Lung (tissue), 17 donors: ENCODE measurements at places on chromosomes 12 and 14. TPM values are rescaled to one million over a fixed set of nuclear protein-coding genes. Genes with fewer than 3 reads are reported as not detected.

DNA sequence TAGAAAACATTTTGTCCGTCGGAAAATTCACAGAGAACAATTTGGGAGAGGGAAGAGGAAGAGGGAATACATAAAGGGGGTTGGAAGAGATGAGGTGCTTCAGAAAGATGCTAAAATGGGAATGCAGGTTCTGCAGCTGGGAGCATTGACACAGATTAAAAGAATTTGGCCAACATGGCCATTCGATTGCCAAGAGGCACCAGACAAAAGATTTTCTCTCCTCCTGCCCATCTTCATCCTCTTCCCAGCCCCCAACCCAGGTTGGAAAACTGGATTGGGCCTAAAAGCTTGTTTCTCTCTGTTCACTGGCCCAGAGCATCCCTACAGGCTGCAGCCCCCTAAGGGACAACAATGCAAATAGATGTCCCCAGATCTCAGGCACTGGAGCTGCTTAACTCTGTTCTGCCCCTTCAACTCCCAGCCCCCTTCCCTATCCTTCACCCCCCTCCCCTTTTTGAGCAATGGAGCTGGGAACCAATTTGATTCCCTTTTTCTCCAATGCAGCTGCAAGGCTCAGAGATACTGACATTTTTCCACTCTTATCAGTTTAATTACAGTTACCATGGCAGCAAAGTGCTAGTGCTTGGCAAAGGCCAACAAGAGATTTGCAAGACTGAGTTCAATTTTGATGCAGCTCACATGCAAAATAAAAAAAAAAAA lies 1.9 kb downstream of the LMO3 start:
- DNase-seq, result peak; percentile 79

Gene LRP1-AS
- not detected for polyA plus RNA-seq

DNA sequence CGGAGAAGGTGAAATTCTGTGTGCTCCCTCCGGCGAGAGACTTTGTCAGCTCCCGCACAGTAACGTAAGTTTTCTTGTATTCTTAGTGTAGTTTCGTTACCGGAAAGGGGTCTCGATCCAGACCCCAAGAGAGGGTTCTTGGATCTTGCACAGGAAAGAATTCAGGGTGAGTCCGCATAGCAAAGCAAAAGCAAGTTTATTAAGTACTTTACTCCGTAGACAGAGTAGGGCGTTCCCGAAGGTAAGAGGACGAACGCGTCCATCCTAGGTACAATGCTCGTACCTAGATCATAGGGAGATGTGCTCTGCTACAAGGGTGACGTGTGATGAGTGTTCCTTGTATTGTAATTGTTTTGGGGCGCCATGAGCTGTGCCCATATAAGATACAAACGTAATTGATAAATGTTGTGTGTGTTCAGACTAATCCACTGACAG lies 293 bp downstream of the IFI27L1 start:
- no peak for DNase-seq

GRCh38 chr12:72017054-72017651 lies 78.5 kb downstream of the TPH2 start:
- peak; percentile 81 for DNase-seq

Gene SSTR1
- polyA plus RNA-seq, result 1.6 TPM

- no peak for DNase-seq
These were observed 62.0 kb downstream of the ST8SIA1 start for GRCh38 chr12:22272335-22273151.

GRCh38 chr12:25236626-25237025 lies 14.1 kb downstream of the KRAS start:
- no peak for DNase-seq

DNA sequence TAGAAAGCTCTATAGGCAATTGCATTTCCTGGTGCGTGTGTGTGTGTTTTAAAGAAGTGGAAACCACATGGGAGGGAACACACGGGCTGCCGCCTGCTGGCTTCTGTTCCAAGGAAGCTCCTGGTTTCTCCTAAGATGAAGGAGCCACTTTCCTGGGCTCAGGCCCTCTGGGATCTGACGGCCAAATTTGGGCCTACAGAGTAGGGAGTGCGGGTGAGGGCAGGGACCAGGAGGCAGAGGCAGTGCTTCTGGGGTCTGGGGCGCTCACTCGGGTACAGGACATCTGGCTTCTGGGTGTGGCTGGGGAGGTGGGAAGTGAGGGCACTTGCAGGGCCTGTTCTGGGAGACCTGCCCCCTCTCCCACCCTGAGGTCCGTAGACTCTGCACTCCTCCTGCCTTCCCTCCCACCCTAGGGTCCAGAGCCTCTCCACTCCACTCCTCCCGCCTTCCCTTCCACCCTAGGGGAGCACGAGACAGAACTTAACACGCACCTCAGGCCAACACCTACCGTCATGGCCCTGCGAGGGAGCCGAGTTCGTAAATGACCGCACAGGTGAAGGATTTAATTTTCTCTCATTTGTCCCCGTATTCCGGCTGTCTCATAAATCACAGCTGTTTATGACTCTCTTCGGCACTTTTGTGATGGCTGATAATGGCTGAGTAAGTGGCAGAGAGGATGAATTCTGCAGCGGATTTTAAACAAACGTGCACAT lies 127.7 kb downstream of the KIF26A start:
- DNase-seq, result no peak

- DNase-seq, result no peak
These were observed 30.3 kb downstream of the NFKBIA start for GRCh38 chr14:35374263-35374712.

- DNase-seq, result no peak
These were observed 5.4 kb downstream of the SAMD4A start for GRCh38 chr14:54572316-54572715.

Gene LRP10
- 25.7 TPM for polyA plus RNA-seq

DNA sequence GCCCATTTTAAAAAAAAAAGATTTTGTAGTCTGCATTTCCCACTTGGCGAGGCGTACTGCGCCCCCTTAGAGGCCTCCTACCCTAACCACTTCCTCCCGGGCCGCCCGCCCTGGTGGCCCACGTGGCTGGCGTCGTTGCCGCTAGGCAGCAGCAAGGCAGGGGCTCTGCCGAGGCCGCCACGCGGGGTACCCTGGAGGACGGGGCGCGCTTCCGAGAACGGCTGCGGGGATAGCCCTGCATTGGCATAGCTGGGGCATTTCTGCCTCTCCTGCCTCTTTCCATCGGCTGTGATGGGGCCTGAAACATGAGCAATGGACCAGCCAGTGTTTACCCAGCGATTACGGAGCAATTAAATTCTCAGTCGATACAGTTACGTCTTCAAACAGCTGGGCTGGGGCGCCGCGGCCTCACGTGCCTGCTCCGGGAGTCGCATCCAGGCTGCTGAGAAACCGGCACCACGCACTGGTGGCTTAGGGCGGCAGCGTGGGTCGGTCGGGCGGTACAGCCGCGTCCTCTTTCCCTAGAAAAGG lies 38.0 kb downstream of the IQSEC3 start:
- peak; percentile 46 for DNase-seq

Gene NFYB
- polyA plus RNA-seq, result 33.0 TPM

Gene SCN8A
- polyA plus RNA-seq, result 0.06 TPM

DNA sequence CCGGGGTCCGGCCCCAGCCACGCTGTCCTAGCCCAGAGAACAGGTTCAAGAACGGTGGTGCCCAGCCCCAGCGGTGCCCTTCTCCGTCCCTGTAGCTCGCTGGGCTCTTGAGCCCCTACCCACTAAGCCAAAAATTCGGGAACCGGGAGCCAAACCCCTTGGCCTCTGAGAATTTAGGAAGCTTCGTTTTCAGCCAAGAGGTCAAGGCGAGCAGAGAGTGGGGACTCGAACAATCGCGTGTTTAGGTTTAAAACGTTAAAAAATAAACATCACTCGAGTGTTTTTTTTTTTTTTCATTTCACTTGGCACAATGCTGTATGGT lies 6.2 kb downstream of the SIX1 start:
- DNase-seq, result peak; percentile 24

- DNase-seq, result no peak
These were observed 13.5 kb downstream of the EXD2 start for GRCh38 chr14:69204753-69205152.

DNA sequence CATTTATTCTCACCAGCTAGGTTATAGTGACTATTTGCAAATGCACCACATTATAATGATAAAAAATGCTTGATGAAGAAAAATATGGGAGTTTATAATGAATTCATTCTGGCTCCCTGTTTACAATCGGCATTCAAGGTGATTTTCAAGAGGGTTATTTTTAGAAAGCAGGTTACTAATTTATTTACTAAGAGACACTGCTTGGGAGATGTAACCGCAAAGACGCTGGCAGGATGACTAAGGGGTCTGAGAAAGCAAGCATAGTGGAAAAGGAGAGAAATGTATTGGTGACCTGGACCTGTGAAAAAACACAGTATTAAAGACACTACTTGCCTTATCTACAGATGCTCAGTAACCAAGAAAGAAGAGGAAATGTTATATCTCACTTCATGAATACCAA lies 13.3 kb upstream of the PITPNM2 start:
- DNase-seq, result no peak

- DNase-seq, result peak; percentile 68
These were observed 102.7 kb upstream of the DACT1 start for GRCh38 chr14:58535044-58535443.
